CD8-positive, alpha-beta memory T cell (primary cell): ENCODE measurements at places on chromosomes 12 and 14.

- H3K36me3 ChIP-seq = no peaks in the 10 kb centered on the region
- H3K4me1 ChIP-seq = no peaks in the 10 kb centered on the region
- H3K4me3 ChIP-seq = no peak overlapping the region
- H3K27ac ChIP-seq = no peak overlapping the region
- no peaks in the 10 kb centered on the region for H3K27me3 ChIP-seq
- DNase-seq = no peak
Measured at GRCh38 chr12:6084261-6084968, 40.1 kb downstream of the VWF start.

GRCh38 chr12:1920971-1921370, 2.5 kb upstream of the CACNA2D4 start:
- no peak overlapping the region for H3K27ac ChIP-seq
- no peak for DNase-seq
- H3K27me3 ChIP-seq = no peaks in the 10 kb centered on the region
- peaks cover 14% of the 10 kb centered on the region for H3K4me1 ChIP-seq
- no peaks in the 10 kb centered on the region for H3K36me3 ChIP-seq
- H3K4me3 ChIP-seq = no peak overlapping the region

DNA sequence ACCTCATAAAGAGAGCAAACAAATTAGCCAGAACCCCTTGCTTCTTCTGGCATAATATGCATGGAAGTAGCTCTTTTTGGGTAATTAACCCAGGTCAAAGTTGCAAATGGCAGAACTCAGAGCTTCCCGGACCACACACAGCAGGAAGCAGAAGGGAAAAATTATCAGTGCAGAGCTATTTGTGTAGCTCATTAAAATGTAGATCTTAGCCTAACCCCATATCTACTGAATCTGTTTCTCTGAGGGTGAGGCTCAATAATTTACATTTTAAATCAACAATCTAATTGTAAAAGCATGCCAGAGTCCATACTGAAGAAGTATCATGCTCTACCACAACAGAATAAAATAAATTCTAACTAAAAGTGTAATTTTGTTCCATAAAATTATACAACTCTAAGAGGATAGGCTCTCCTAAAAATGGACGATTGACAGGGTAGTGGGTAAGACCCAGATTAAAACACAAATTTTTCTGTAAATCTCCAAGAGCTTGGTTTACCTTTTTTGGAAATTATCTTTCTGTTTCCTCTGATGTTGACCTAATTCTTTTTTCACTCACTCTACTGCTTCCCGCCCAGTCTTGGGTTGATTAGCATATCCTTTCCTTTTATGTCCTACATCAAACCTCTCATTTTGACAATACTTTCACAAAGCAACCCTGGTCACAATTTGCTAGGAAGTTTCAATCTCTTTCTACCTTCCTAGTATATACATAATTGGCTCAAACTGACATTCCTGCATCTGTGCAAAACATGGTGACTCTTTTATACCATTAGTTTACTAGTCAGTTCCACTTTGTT, 213.3 kb upstream of the SLC16A7 start:
- no peaks in the 10 kb centered on the region for H3K4me1 ChIP-seq
- no peak overlapping the region for H3K4me3 ChIP-seq
- H3K36me3 ChIP-seq = no peaks in the 10 kb centered on the region
- DNase-seq = no peak

GRCh38 chr14:103103461-103104388, 9.2 kb downstream of the EXOC3L4 start:
- peaks cover 10% of the 10 kb centered on the region for H3K27me3 ChIP-seq
- H3K36me3 ChIP-seq = no peaks in the 10 kb centered on the region
- H3K4me3 ChIP-seq = no peak overlapping the region
- peaks cover 5% of the 10 kb centered on the region for H3K4me1 ChIP-seq

GRCh38 chr12:11731042-11731357, 81.5 kb downstream of the ETV6 start:
- H3K4me1 ChIP-seq = peaks cover 67% of the 10 kb centered on the region
- H3K4me3 ChIP-seq = no peak overlapping the region
- H3K36me3 ChIP-seq = no peaks in the 10 kb centered on the region
- H3K27ac ChIP-seq = no peak overlapping the region
